Activated naive CD4-positive, alpha-beta T cell (primary cell): ENCODE measurements at places on chromosomes 5 and 9.

- no peak for DNase-seq
Observed at GRCh38 chr9:119788921-119789320, 419.7 kb upstream of the BRINP1 start.

DNA sequence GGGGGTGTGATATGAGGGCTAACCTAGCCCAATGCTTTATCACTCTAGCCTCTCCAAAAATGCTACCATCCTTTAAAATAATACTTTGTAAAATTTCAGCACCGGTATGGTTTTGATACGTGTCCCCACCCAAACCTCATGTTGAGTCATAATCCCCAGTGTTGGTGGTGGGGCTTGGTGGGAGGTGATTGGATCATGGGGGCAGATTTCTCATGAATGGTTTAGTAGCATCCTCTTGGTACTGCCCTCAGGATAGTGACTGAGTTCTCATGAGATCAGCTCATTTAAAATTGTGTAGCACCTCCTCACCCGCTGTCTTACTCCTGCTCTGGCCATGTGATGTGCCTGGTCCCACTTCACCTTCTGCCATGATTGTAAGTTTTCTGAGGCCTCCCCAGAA is 35.0 kb upstream of the ANKH start:
- no peak for DNase-seq

- DNase-seq: peak; percentile 23
Observed at GRCh38 chr5:151154931-151155774, 2.4 kb downstream of the ANXA6 start.

GRCh38 chr9:129752900-129753729 is at the start of gene PTGES:
Gene PTGES, minus strand, starts transcription at chr9:129753042. Its CDS starts 30 bp downstream, at chr9:129753012.
- DNase-seq: no peak

DNA sequence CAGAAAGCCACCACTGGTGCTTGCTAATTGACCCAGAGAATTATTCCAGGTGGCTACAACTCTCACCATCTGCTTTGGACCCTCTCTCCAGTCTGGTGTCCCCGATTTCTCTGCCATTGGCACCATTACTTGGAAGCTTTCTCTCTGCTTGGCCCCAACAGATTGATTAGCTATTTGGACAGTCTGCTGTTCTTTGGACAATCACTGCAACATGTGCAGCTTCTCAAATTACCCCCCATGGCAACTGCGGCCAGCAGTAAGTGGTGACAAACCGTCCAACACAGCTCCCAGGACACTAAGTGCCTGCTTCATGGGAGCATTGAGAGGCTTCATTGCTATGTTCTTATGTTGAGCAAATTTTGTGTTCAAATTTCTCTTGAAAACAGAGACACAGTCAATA is 309.8 kb downstream of the TAF11L14 start:
- no peak for DNase-seq

GRCh38 chr5:140869555-140869886 is 764 bp downstream of the PCDHA11 start:
- DNase-seq: no peak

DNA sequence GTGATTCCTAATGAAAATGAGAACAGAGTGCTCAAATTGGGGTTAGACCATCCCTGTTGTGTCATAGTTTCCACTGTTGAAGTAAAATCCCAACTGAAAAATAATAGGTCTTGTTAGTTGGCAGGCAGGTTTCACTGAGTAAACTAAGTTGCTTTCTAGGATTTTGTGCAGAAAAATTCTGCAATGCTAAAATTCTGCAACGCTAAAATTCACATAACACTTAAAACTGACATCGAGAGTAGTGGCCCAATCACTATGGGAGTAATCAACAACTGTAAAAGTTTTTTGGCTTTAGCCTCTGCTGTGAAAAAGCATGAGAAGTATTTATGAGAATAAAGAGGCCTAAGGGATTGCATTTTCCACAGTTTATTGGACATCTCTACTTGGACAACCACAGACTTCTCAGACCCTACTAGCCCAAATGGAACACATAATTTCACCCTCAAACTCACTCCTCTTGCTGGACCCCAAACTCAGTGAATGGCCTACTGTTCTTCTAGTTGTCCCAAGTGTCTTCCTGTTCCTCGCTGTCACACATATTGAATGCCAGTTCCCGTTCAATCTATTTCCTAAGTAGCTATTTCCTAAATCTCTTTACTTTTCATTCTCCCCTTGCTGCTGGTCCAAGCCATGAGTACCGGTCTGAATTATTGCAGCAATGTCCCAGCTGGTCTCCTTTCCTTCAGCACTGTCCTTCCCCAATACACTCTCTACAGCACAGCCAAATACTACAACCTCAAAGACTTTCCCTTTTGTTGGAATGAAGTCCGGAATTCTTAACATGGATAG is 355.4 kb downstream of the PDE4D start:
- DNase-seq: no peak

- DNase-seq: no peak
Observed at GRCh38 chr5:2295476-2295875, 412.8 kb upstream of the IRX4 start.

DNA sequence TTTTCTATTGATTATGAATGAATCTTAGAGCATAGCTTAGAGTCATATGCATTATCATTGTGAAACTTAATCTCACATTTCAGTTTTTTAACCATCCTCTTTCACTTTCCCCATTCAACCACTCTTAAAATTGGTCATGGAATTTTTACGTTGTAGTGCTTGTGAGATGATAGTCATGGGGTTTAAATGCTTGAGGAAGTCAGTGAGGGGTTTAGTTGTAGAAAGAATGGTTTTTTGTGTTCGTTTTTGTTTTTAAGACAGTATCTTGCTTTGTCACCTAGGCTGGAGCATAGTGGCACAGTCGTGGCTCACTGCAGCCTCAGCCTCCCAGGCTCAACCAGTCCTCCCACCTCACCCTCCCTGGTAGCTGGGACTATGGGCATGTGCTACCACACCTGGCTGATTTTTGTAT is 19.6 kb downstream of the UGCG start:
- DNase-seq: no peak

- no peak for DNase-seq
Observed at GRCh38 chr5:120938604-120939003, 474.5 kb downstream of the PRR16 start.

- DNase-seq: no peak
Observed at GRCh38 chr5:173963182-173963838, 25.7 kb upstream of the C5orf47 start.

GRCh38 chr5:131950706-131951105 is 5.2 kb upstream of the MEIKIN start:
- no peak for DNase-seq

- no peak for DNase-seq
Observed at GRCh38 chr9:70444904-70445303, 30.4 kb upstream of the KLF9 start.
